ENCODE measurements at places on chromosomes 5 and 9.

GRCh38 chr9:8492024-8492423, 692.4 kb upstream of the DMAC1 start:
- DNase-seq: no peak

- no peak for DNase-seq
Observed at GRCh38 chr5:67878933-67879332, 336.6 kb upstream of the PIK3R1 start.

DNA sequence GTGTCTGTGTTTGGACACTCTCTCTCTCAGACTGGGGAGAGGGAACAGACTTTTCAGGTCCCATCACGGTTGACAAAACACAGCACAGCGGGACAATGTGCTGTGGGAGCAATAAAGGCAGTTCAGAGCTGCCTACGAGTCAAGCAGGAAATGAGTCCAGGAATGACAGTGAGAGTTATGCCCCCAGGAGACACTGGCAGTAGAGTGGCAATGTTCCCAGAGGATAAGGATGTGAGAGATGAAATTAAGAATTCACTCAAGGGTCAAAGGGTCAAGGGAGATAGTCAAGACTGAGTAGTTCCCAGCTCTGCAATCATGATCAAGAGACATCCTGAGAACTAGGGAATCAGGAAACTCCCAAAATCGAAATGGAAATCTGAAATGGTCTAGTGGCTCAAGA, 156.1 kb downstream of the LURAP1L start:
- DNase-seq: no peak

DNA sequence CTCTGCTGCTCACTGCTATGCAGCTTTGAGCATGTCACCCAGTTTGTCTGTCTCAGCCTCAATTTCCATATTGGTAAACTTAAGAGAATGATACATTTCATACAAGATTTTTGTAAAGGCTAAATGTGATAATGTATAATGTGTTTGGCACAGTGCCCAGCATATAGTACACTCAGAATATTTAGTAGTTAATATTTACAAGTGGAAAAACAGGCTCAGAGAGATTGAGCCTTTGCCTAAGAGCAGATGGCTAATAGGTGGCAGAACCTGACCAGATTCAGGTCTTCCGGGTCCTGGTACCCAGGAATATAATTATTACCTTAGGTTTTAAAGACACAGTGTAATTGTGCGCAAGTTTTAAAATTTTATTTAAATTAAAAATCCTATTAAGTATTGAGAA, 46.8 kb upstream of the KIAA1958 start:
- no peak for DNase-seq

GRCh38 chr5:6372251-6373080, 5.9 kb downstream of the MED10 start:
- DNase-seq: no peak

GRCh38 chr5:14396066-14396465, 185.5 kb upstream of the OTULINL start:
- DNase-seq: no peak

DNA sequence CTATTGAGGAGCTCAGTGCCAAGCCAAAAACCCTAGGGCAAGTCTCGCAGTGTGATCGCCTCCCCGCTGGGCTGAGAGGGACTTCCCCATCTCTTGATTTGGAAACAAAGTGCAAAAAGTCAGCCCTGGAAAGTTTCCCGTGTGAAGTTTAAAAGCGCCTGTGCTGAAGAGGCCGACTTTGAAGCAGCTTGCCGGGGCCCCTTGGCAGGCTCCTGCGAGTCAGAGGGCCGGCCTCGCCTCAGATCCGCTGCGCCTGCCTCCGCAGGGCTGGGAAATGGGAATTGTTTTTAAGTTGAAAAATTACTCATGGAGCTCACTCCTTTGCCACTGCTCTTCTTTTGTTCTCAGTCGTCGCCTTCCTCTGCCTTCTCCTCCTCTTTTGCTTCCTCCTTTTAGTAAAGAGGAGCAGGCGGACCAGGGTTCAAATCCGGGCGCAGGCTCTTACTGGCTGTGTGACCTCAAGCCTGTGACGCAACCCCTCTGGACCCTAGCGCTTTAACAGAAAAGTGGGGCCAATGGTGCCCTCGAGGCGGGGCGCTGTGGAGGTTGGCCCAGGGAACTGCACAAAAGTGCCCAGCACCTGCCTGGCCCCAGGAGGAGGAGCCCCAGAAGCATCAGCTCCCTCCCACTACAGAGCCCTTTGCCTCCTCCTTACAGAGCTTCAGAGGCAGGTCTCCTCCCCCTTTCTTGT, 14.7 kb upstream of the LHX2 start:
- DNase-seq: no peak

GRCh38 chr9:113488490-113488889, 25.0 kb downstream of the RGS3 start:
- DNase-seq: no peak

DNA sequence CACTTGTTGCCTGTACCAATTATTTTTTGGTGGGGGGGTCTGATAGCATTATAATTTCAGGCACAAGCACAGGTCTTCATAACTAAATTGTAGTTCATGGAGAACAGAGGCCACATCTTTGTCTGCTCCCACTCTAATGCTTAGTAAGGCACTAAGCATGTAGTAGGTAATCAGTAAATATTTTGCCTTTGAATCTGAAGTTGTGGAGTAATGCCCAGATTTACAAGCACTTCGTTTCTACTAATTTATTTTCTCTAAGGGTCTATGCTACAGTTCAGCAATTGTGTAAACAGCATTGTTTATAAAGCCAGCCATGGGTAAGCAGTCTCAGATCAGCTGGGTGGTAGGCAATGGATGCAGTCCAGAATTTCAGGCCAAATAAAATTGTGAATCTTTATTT, 78.6 kb downstream of the GRIA1 start:
- DNase-seq: no peak

DNA sequence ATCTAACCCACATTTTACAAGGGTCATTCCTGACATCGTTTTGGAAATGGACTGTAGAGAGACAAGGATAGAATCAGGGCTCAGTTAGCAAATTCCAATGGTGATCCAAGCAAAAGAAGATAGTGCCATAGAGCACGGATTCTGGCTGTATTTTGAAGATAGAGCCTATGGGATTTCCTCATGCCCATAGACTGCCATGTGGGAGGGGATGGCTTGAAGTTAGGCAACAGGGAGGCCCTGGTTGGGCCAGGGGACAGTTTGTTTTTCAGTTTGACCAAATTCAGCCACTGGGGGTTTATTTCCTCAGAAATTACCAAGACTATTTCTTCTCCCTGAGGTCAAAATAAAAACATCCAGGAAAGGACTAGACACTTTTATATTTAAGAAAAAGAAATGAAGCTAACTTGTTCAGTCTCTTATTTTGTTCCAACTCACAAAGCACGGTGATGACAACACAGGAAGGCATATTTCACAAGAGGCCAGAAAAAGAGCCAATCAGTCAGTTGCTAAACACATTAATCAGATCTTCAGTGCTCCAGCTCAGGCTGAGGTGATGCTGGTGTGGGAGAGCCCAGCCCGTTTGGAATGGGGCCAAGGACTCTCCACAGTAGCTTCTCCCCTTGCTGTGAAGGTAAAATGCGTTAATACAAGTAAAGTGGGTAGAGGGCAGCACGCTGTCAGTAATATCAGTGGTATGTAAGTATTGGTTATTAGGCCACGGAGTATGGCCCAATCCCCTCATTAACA, 4.4 kb upstream of the DCTN4 start:
- DNase-seq: peak; percentile 37

GRCh38 chr5:181212080-181212479, 7.1 kb upstream of the TRIM7 start:
- DNase-seq: no peak

- no peak for DNase-seq
Observed at GRCh38 chr9:111034898-111035539, 3.3 kb downstream of the LPAR1 start.

GRCh38 chr9:123419091-123419490, 63.1 kb downstream of the CRB2 start:
- no peak for DNase-seq

DNA sequence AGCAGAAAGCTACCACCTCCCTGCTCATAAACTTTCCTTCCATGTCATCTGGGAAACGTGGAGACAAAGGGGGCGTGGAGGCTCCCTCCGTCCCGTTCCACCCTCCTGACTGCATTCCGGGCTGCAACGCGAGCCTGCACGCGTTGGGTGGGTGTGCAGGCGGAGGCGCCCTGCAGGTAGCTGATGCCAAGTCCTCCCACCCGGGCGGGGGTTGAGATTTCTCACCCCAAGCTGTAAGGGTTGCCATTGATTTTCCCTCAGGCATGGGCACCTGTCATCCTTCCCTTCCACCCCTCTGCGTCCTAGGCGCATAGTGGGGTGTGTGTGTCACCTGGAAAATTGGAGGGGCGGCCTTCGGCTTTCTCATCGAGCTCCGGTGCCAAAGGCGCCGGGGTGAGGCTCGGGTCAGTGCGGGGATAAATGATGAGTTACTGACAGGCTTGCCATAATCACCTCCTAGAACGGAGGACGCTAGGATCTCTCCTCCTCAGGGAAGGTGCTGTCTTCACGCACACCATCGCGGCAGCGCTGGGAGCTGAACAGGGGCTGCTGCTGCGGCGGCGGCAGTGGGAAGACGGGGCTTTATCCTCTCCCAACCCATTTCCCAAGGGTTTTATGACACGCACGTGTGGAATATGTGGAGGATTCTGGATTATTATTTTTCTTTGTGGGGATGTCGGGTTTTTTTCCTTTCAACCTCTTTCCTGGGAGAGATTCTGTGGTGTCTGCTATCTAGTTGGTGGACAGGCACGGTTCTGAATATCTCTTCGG, 973 bp downstream of the PLPPR1 start:
- DNase-seq: no peak

DNA sequence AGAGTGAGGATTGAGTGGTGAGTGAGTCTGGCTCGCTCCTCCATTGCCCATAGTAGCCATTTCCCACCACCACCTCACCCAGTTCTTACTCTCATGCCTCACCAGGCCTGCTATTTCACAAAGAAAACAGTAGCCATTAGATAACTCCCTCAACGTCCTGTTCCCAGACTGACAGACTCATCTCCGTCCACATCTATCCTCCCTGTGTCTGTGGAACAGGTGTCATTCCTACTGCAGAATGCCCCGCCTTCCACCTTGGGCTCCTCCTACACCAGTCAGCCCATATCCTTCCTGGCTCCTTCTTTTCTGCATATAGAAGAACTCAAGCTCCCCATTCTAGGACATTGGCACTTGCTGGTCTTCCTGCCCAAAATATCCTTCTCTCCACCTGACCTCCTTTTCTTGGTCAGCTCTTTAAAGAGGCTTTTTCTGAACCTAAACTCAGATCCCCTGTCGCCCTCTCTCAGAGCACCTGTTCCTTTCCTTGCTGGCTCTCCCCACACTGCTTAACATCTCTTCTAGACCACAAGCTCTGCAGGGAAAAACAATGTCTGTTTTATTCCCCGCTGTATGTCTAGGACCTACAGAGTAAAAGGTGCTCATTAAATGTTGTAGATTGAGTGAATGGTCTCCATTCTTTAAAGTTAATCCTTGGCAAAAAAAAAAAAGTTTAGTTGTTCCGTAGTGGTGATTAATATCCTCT, 3.2 kb downstream of the TNFAIP8 start:
- no peak for DNase-seq

DNA sequence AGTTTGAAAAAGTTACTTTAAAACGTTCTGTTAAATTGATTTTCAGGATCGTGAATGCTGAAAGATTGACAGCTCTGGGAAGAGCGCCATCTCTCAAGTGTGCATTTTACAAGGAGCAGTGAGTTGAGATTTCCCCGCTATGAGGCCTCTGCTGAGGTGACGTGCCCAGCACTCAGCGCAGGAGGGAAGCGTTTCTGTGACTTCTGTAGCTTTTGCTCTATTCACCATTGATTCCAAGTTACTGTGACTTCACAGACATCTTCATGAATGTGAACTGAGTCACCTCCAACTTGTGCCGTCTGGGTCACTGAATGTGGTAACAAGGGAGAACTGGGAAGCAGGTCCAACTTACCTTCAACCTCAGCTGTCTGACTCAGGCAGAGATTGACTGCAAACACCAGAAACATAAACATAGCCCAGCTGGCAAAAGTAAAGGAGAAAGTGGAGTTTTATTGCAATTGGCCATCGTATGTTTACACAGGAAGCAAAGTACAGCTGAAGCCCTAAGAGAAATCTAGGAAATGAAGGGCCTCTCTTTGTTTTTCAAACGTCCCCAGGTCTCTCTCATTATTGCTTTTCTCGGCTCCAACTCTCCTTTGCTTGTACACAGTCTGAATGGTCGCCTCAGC, 428.8 kb upstream of the CLINT1 start:
- no peak for DNase-seq

DNA sequence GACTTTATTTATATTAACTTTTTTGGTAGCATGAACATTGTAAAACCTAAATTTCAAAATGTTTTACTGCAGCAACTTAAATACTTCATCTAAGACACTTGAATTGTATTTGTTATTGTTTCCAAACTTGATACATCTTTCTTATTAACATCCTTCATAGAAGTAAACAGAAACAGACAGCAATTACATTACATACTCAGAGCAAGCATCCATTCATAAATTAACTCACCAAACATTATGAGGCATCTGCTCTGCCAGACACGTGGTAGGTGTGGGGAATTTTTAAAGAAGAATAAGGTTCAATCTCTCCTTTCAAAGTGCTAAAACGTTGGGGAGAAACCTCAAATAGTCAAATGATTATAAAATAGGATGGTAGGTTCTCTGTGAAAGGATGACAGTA, 130.8 kb downstream of the MUSK start:
- no peak for DNase-seq

- no peak for DNase-seq
Observed at GRCh38 chr9:89714321-89714720, 109.5 kb downstream of the GADD45G start.
